ENCODE measurements at places on chromosomes 3 and 15.
A peak's percentile ranks its signal among the peaks of the same experiment; 100 is the strongest.

DNA sequence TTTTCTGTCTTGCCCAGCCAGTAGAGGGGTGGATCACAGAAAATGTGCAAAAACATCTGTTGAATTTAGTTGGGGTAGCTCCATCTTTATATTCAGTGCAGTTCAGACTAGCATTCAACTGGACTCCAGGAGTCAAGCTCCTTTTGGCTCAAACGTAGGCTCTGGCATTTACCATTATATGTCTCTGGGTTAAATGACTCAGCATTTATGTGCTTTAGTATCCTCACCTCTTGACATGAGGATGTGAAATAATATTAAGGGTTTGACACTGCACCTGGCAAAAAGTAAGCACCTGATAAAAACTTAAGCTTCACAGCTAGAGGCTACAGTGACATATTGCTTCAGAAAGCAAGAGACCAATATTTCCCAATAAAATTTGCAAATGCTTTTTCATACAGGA lies 14.8 kb downstream of the PRC1 start:
- no peak for DNase-seq

DNA sequence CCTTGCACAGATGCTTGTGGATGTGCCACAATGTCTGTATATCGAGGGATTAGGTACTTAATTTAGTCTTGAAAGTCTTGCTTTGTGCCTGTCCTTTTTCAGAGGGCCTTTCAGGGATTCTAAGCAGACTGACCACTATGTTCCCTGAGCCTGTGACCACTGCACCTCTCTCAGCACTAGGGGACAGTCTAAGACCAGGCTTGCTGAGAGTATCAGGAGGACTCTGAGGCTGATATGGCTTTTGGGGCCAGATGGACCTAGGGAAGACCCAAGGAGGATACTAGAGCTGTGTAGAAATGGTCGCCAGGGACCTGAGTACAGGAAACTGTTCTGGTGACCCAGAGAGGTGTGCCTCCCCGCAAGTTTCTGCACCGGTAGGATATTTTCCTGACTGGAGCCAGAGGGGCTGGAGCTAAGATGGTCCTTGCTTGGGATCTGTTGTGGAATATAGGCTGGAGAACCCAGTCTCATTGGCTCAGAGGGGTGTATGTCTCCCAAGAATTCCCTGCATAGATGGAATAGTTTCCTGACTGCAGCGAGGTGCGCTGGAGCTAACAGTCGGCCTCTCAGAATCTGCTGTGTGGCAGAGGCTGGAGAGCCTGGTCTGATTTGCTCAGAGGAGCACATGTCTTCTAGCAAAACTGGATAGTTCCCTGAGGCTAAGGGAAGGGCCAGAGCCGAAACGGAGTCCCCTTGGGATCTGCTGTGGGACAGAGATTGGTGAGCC lies 213.2 kb upstream of the DCBLD2 start:
- DNase-seq, result peak; percentile 60

- peak; percentile 65 for DNase-seq
These were observed 598 bp upstream of the SFMBT1 start for GRCh38 chr3:53046171-53047170.

DNA sequence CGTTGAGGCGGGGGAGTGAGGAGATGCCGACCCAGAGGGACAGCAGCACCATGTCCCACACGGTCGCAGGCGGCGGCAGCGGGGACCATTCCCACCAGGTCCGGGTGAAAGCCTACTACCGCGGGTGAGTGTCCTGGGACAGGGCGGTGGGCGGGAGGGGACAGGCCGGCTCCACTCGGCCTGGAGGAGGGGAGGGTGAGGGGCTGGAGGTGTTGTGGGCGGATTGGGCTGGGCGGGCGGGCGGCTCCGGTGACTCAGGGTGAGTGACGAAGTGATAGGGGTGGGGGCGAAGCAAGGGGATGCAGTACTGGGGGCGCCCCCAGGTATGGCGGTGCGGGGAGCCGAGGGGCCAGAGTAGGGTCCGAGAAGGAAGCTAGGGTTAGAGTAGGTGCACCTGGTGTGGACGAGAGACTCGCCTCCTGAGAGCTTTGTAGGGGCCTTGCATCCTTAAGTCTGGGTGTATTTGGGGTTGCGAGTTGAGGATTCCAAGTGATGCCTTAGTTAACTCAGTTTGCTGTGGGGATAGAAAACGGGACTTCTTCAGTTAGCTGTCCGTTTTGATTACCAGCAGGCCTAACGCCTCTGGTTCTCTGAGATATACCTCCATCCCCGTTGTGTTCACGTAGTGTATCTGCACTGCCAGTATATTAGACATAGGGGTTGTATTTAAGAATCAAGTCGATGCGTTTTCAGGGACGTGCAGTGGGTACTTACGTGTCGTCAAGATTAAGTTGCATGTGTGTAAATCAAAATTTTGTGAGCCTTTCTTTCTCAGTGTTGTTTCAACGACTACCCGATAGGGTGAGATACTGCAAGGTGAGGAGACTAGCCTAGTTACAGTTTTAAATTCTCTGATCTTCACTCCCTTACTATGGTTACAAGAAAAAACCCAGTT lies 670 bp downstream of the PRKCI start:
- peak; percentile 28 for DNase-seq

GRCh38 chr3:66140743-66141372 lies 79.9 kb upstream of the SLC25A26 start:
- DNase-seq, result no peak

GRCh38 chr15:75030424-75030823 lies 7.0 kb downstream of the PPCDC start:
- DNase-seq, result no peak

- DNase-seq, result no peak
These were observed 209.5 kb downstream of the MAGI1 start for GRCh38 chr3:65829228-65829627.

GRCh38 chr15:47822048-47822447 lies 104.7 kb downstream of the SEMA6D start:
- DNase-seq, result no peak
